ENCODE measurements at places on chromosomes 6 and 20.

DNA sequence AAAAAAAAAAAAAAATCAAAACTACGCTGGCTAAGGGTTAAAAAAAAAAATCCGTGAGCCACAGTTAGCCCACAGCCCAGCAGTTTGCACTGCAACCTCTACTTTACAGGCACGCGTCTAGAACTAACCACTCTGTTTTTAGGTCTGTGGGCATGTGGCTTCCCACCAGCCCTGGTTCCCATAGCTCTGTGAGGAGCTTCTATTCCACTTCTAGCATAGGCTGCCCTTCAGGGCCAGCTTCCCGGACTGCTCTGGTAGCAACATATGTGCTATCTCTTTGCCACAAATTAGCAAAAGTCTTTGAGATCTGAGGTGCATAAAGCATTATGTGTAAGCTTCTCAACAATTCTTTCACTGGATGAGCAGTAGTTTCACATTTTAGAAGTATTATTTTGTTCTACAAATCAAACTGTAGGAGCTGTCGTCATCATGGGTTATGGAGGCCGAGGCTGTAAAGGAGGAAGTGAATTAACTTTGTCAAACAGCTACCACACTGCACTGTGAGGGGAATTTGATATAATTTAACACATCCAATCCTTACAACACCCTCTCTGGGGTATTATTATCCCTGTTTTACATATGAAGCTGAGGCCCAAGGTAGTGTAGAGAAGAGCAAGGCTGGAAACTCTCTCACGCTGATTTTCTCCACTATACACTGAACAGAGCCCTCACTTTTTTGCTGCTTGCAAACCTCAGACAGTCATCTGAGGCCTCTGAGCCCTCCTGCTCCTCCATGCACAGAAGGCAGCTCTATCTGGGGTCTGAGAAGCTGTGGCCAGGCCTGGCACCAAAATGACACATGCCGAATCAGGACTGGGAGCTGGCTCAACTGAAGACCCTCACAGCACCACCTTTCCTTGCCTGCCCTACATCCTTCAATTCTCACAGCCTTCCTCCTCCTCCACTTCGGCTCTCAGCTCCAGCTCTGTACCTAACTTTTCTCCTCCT, 35.4 kb downstream of the MAN1A1 start:
- DNase-seq, result no peak

GRCh38 chr6:2507016-2507415, 243.7 kb downstream of the MYLK4 start:
- no peak for DNase-seq

- DNase-seq, result no peak
Observed at GRCh38 chr20:59300333-59301081, at the start of gene EDN3. Gene EDN3 (plus strand): TSS chr20:59300611. CDS start chr20:59300813, 202 bp downstream.

- no peak for DNase-seq
Observed at GRCh38 chr20:61611401-61612180, 359.5 kb downstream of the CDH4 start.

DNA sequence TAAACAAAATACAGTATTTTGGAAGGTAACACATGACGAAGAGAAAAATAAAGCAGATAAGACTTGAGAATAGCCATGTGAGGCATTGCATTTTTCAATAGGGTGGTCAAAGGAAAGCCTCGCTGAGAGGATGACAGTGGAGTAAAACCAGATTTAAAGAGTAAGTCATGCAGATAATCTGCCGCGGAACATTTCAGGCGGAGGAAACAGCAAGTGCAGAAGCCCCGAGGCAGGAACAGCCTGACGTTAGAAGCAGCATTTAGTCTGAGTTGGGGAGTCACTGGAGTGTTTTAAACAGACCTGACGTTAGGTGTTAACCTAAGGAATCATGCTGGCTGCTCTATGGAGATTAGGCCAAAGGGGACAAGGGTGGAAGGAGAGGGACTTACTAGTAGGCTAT, 65.0 kb upstream of the VSTM2L start:
- DNase-seq, result no peak

DNA sequence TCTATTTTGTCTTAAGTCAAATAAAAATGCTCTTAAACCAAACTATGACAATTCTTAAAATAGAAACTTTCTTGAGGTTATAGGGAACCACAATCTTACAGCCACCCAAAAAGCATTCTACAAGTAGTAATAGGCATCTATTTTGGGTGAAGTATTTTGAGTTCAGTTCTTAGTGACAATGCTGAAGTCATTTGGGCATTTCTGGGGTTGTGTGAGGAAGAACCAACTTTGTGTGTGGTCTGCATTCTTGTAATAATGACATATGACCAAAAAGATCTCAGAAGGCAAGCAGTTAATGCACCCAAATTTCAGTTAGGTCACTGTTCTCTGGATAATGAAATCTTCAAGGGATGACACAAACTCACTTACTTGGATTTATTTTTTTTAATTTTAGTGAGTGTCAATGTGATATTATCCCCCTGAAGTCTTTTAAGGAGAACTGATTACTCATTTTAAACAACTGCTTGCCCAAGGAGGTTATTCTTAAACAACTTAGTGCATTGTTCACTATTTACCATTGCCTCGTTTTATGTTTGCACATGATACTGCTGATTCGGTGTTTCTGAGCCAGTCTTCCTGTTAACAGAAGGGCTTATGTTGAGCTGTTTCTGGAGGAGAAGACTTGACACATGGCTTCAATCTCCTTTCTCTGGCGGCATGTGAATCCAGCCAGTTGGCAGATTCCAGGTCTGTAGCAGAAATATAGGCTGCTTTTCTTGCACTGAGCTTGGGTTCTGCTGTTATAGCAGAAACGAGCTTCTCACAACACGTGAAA, 618.9 kb downstream of the BCKDHB start:
- no peak for DNase-seq

DNA sequence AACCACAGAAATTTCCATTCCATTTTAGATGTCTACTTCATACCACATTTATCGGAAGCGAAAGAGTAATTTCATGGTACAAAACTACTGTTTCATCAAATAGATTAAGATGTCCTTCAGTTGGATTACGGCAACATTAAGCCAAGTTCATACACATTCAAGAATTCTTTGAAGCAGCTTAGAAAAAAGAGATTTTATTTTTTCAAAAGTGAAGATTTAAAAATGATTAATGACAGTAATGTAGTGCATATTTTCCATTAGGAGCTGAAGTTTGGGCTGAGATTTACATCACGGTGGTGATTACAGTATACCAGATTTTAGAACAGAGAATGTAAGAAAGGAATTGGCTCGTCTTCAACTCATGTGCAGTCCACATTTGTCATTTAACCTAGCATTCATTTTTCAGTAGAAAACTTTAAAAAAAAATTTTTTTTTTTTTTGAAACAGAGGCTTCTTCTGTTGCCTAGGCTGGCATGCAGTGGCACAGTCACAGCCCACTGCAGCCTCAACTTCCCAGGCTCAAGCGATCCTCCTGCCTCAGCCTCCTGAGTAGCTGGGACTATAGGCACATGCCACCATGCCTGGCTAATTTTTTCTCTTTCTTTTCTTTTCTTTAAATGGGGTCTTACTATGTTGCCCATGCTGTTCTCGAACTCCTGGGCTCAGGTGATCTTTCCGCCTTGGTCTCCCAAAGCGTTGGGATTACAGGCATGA, 1.9 kb downstream of the SYNJ2 start:
- no peak for DNase-seq

GRCh38 chr6:75450903-75451302, 42.7 kb downstream of the FILIP1 start:
- no peak for DNase-seq

GRCh38 chr6:150932996-150933395, 67.5 kb downstream of the MTHFD1L start:
- no peak for DNase-seq

GRCh38 chr20:40678286-40678875, 10.7 kb downstream of the MAFB start:
- DNase-seq, result no peak

- DNase-seq, result no peak
Observed at GRCh38 chr20:57999465-58000111, 228.9 kb downstream of the ANKRD60 start.

DNA sequence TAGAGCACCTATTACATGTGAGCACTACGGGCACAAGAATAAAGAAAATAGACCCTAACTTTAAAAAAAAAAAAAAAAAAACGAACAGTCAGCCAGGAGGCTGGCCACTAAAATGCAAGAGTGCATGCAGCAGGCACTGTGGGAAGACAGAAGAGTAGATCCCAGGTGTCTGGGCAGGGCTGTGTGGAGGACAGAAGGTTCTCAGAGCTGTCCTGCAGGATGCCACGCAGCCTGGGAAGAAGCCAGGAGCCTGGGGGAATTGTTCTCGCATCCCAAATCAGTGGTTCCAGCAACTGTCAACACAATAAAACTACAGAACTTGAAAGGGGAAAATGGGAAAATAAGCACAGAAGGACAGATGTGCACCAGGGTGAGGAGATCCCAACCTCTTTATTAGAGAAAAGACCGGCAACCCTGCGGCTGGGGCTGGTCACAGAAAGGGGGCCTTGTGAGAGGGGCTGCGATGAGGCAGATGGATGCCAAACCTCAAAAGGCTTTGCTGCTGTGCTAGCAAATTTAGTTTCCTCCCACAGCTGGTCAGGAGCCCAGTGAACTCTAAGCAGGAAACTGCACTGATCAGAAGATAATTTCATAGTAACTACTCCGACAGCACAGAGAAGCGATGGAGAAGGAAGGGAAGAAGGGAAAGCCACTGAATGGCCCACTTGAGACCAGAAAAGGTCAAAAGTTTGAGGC, 30.9 kb downstream of the MAP3K5 start:
- DNase-seq, result no peak

- no peak for DNase-seq
Observed at GRCh38 chr6:139189665-139190064, 54.8 kb downstream of the HECA start.

GRCh38 chr6:107128577-107128976, 13.3 kb upstream of the BEND3 start:
- DNase-seq, result no peak

GRCh38 chr6:113481458-113481857, 375.7 kb upstream of the MARCKS start:
- no peak for DNase-seq

- DNase-seq, result no peak
Observed at GRCh38 chr6:14656078-14656521, 538.5 kb downstream of the CD83 start.

DNA sequence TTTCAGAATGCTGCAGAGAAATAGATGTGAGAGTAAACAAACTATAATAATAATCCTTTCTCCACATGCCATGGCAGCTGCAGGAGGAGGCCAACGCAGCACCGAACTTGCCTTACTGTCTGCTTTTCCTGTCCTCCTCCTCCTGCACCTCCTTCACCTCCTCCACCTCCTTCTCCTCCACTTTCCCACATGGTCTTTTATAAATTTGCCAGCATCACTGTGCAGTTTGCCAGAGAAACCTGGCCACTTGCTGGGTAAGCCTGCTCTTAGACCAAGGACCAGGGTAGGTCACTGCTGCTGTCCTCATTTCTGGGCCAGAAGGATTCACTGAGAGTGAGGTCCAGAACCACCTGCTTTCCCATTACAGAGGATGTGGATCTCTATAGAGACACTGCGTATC, 8.7 kb downstream of the SGK1 start:
- no peak for DNase-seq

DNA sequence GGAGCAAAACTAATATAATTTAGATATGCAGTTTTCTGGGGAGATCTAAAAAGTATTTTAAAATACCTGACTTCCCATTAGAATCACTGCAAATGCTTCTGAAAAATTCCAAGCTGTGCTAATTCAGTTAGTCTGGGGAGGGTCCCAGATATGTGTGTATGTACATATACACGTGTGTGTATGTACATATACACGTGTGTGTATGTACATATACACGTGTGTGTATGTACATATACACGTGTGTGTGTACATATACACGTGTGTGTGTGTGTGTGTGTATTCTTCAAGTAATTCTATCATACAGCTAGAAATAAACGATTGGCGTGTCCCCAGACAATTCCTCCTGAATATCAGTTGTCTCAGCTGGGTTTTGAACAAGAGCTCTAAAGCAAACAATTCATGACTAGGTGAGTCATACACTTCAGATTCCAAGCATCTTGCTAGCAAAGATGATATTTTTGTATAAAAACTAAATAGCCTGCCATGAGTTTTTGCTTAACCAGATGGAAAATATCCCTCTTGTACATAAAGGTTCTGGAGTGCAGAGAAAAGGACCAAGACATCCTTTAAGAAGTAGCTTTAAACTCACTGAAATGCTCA, 58.2 kb downstream of the SPACA1 start:
- DNase-seq, result no peak

GRCh38 chr6:45461486-45461885, 83.8 kb upstream of the SUPT3H start:
- DNase-seq, result no peak

DNA sequence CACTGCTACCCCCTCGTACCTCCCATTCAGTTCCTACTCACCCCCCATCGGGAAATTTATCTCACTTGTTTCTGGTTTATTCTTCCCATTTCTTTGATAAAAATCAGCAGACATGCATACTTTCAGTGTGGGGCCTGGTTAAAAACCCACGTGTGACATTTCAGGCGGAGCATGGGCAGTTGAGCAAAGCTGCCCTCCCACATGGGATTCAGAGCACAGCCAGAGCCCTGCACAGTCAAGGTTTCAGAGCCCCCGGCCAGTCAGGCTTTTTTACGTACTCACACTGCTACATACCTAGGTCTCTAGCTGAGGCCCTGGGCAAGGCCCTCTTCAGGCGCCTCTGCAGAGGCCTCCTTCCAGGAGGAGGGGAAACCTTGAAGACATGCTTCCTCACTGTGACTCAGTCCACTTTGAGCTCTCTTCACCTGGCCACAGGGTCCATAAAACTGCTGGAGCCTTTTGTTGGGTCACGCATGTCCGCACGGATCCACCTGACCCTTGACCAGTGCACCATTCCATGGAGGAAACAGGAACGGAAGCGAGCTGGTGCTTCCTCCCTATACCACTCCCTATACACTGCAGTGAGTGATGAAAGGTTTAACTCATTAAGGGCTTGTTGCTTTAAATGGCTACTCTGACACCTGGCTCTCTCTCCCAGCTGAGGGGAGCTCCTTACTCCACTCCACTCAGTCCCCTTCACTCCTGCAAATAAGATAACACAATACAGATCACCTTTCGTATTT, 713.3 kb downstream of the PRKN start:
- DNase-seq, result no peak

DNA sequence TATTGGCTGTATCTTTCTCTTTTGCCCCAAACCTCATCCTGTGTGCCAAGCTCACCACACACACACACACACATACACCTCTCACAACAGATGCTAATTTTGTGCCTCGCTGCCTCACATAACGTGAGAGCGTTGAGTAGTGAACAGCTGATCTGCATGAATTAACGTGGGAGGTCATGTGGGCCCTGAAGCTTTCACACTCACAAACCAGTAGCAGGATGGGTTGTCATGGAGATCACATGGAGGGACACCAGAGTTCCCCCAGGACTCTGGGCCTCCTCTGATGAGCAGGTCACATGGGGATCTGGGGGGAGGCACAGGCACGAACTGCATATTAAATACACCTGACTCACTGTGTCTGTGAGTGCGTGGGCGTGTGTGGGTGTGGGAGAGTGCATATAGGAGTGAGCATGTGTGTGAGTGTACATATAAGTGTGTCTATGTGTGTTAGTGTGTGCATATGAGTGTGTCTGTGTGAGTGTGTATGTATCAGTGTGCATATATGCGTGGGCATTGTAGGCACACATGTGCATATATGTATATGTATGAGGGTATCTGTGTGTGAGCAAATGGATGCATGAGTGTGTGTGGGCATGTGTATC, 62.7 kb upstream of the SULF2 start:
- no peak for DNase-seq

- no peak for DNase-seq
Observed at GRCh38 chr6:155717374-155717773, 261.7 kb upstream of the NOX3 start.

All from NCI-H1436 treated with DMSO at 0.1 percent for 48 hours (cell line).